Neural crest cell (in vitro differentiated cells): ENCODE measurements at places on chromosomes 6 and 20. TPM values are rescaled to one million over a fixed set of nuclear protein-coding genes. Genes with fewer than 3 reads are reported as not detected.

DNA sequence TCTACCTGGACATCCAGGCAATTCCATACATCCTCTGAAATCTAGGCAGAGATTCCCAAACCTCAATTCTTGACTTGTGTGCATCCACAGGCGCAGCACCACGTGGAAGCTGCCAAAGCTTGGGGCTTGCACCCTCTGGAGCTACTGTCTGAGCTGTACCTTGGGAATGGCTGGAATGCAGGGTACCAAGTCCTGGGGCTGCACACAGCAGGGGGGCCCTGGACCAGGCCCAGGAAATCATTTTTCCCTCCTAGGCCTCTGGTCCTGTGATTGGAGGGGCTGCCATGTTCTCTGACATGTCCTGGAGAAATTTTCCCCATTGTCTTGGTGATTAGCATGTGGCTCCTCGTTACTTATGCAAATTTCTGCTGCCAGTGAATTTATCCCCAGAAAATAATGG lies 391.9 kb upstream of the CHD6 start:
- no peaks in the 10 kb centered on the region for H3K4me1 ChIP-seq
- DNase-seq = no peak
- H3K27me3 ChIP-seq = peaks cover 24% of the 10 kb centered on the region
- no peak overlapping the region for H3K27ac ChIP-seq
- H3K36me3 ChIP-seq = peaks cover 9% of the 10 kb centered on the region

DNA sequence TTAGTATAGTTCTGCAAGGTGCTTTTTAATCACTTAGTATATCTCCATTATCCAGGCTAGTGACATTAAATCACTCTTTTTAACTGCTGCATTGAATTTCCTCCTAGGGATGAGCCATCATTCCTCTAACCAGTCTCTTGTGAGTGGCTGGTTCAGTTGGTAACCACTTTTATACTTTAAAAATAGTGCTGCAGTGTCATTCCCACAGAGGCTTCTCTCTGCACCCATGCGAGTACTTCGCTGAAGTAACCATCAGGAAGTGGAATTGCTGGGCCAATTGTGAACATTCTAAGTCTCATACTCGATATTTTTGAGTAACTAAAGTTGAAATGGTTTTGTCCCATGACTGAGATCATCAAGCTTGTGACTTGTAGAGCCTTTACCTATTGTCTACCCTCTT lies 2.1 kb downstream of the BTN3A2 start:
- H3K4me1 ChIP-seq = peaks cover 13% of the 10 kb centered on the region
- no peaks in the 10 kb centered on the region for H3K27me3 ChIP-seq
- H3K36me3 ChIP-seq = no peaks in the 10 kb centered on the region
- no peak overlapping the region for H3K4me3 ChIP-seq
- DNase-seq = no peak
- no peak overlapping the region for H3K27ac ChIP-seq

The LY86 gene
- not detected in 2 replicates for total RNA-seq

The HLA-DPB1 gene
- total RNA-seq = 18.7 and 20.4 TPM in 2 replicates

DNA sequence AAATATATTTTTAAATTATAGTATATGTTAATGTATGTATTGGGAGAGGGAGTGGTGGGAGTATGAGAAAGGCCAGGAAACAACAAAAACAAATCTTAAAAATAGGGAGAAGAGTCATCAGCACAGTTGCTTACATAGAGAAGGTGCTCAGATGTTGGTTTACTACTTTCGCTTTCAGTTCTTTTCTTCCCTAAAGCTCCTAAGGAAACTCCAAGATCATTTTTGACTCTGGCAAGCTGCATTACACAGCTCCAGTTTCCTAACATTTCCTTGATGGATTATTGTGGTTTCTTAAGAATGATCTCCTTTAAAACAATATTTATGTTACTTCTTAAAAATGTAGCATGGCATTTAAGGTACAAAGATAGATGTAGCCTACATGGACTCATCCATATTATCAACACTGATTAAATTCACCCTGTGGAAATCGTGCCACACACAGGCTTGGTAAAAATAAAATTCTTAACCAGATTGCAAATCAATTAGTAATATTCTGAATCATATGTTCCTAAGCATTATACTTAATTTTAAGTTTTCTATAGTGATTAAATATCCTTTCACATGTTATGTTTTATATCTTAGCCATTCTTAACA lies 118.0 kb upstream of the MAN1A1 start:
- H3K36me3 ChIP-seq = no peaks in the 10 kb centered on the region
- no peaks in the 10 kb centered on the region for H3K4me1 ChIP-seq
- H3K27me3 ChIP-seq = no peaks in the 10 kb centered on the region
- no peak for DNase-seq
- no peak overlapping the region for H3K27ac ChIP-seq

DNA sequence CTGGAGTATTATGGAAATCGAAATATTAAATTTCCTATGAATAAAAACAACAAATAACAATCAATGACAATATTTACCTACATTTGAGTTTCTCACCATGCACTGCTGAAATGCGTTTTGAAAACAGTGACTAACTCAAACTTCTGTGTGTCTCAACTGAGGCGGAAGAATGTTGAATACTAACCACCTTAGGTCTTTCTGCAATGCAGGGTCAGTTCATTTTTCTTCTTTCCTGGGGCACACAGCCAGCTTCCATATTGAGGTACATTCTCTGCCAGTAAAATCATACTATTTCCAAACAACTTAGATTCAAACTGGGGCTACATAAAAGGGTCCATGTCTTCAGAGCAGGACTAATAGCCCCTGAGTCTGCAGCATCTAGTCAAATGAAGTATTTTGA lies 310.1 kb downstream of the UTRN start:
- DNase-seq = no peak
- peaks cover 22% of the 10 kb centered on the region for H3K36me3 ChIP-seq
- H3K4me3 ChIP-seq = no peak overlapping the region
- no peaks in the 10 kb centered on the region for H3K4me1 ChIP-seq
- no peak overlapping the region for H3K27ac ChIP-seq
- H3K27me3 ChIP-seq = no peaks in the 10 kb centered on the region

The ZSCAN23 gene
- 11.8 and 12.5 TPM in 2 replicates for total RNA-seq
